NCI-H187 (cell line): ENCODE measurements at places on chromosomes 3 and 15.

GRCh38 chr3:177402533-177402932 is 205.3 kb upstream of the TBL1XR1 start:
- no peak for DNase-seq

DNA sequence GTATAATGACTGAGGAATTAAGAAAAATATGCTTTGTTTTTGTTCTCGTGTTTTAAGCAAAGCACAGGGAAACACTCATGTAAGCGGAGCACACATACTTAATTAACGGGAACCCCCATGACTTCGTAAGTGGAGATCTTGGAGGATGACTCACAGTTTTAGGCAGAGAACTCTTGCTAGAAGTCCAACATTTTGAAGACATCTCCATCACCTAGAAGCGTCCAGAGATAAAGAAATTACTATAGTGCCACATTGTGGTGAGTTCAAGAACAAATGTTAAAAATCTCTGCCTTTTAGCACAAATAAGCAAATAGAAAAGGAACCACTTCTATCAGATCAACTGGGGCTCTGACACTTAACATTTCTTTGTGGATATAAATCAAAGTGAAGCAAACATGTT is 194.1 kb upstream of the ARHGEF26 start:
- DNase-seq, result no peak

DNA sequence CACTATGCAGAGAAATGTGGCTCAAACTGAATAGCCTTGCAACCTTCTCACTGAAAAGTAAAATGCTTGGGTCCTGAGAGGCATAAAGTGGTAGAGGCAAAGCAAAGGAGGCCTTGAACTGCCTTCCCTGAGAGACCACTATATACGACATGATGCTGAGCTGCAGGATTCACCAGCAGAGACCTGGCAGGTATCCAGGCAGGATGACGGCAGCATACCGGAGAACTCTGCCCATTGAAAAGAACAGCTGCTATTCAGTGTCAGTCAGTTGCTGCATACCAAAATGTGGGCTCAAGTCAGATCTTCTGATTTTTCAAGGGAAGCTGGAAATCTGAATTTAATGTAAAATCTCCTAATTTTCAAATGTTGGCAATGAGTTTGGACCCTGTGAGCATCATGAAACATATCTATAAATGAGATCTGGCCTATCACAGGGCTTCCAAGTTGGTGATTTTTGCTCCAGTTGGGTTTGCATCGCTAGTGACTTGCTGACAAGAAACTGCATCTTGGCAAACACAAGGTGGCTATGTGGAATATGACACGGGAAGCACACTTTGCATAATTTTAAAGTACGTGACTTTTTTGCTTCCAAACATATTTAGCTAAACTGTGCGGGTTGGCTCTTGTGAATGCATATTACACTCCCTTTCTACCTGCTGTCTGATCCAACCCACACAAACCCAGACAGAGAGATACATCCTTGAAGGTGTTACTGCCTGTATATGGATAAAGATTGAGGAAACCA is 529.0 kb downstream of the AGBL1 start:
- no peak for DNase-seq

DNA sequence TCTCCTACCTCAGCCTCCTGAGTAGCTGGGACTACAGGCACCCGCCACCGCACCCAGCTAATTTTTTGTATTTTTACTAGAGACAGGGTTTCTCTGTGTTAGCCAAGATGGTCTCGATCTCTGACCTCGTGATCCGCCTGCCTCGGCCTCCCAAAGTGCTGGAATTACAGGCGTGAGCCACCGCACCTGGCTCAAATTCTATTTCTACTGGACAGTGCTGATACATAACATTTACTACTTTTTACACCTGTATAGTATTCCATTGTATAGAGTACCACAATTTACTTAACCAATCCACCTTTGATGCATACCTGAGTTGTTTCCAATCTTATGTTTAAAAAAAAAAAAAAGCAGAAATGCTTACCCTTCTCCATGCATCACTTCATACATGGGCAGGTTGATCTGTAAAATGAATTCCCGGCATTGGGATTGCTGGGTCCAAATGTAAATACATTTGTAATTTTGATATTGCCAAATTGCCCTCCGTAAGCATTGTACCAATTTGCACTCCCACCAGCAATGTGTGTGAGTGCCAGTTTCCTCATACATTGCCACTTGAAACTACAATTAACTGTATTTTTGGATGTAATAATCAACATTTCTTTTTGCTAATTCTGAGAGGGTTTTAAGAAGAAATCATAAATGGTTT is 94.5 kb downstream of the NPTN start:
- no peak for DNase-seq

DNA sequence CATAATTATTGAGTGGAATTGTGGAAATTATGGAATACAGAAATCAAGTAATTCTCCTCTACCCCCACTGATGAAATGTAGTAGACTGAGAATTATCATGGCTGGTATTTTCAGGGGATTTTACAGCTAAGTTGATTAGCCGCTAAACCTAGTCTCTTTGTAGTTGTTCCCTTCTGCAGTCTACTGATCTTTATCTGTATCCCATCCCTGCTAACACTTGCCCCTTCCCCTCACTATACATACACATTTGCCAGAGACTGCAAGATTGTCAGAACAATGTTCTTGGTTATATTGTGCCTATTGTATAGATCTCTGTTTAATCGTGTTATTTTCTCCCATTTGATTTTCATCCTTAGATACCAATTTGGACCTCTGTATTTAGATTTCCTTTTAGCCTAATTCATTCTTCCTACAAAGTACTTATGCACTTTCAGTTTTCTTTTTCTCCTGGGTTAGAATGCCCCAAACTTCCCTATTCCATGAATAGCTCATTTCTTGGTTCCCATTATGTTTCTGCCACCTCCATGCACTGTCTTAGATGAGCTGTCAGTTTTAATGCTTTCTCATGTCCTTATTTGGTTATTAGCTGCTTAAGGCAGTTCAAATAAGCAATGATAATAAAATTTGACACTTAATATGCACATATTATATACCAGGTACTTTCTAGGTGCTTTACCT is 86.9 kb downstream of the CDIN1 start:
- no peak for DNase-seq

DNA sequence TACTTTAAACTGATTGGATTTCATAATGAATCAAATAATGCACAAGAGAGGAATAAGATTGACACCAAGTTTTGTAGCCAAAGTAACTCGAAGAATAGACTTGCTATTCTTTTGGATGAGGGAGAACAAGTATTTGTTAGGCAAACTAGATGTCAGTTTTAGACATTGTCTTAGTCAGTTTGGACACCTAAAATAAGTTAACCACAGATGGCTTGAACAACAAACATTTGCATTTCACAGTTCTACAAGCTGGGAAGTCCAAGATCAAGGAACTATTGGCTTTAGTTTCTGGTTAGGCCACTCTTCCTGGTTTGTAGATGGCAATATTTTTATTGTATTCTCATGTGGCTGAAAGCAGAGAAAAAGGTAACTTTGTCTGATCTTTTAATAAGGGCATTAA is 61.3 kb upstream of the OSTN start:
- DNase-seq, result no peak

DNA sequence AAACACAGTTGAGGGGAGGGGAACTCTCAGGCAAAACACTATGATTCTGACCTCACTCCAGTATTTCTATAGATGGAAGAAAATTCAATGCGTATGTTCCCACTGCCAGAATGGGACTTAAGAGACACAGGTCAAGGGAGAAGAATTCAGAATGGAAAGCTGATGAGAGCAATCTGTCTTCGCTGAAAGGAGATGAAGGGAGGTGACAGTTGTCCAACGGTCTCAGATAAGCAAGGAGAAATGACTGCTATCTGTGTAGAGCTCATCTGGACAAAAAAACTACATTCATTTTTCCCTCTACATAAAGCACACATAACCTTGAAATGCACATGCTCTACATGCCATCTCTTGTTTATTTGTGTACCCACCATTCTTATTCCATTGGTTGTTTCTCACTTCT is 405.1 kb downstream of the LSAMP start:
- no peak for DNase-seq

DNA sequence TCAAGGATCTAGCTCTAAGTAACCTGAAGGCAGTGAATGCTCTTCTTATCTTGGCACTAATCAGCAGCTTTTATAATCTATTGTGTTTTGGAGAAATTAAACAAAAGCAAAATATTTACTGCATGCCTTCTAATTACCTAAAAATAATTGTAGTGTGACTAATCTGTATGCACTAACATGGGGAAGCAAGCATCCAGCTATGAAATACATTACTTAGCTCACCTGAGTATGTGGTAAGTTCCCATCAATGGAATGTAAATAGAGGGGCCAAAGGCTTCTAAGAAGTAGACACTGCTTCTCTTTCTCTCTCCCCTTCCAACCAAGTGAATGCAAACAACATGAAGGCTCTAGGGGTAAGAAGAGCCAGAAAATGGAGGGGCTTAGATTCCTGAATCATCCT is 165.6 kb downstream of the STAG1 start:
- no peak for DNase-seq

DNA sequence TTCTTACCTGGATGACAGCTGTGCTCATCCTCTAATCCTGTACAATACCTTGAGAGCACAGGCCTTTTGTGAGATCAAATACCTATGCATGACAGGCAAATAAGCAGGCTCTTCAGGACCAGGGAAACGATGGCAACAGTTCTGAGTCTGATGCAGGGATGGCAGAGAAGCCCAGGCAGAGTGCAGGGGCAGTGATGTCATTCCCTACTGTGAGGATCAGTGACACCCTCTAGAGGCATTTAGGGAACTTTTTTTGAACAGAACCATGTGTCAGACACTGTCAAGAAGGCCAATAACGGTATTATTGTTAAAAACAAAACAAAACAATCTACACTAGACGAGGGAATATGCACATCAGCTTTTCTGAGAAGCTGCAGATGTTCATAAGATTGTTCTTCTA is 314.8 kb upstream of the CTDSPL start:
- no peak for DNase-seq
